ENCODE measurements at places on chromosomes 16 and 17. TPM values are rescaled to one million over a fixed set of nuclear protein-coding genes. Genes with fewer than 3 reads are reported as not detected.

DNA sequence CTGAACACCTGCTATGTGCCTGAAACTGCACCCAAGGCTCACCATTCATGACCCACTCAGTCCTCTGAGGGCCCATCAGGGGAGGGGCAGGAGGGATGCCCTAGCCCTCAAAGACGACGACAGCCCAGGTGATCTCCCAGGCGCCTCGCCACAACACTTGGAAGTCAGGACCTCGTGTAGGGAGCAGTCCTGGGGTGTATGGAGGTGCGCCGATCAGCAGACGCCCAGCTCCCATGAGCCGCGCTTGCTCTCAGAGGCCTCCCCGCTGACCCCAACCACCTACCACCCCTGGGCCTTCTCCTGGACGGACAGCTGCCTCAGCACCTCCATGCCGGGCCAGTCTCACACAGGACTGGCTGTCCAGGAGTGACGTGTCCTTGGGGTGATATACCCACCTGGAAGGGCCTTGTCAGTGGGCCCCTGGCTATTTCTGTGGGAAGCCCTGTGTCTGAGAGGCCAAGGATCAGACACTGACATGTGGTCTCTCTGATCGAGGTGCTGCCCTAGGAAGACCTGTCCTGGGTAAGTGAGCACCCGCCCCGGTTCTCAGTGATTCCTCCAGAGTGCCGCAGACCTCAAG lies 26.7 kb downstream of the KDM8 start:
- H3K27ac ChIP-seq: peak overlapping the region; percentile 84
- no peak for DNase-seq
- peaks cover 80% of the 10 kb centered on the region for H3K4me1 ChIP-seq
- peak overlapping the region; percentile 29 for H3K4me3 ChIP-seq
- no peaks in the 10 kb centered on the region for H3K27me3 ChIP-seq

EXOC3L1 gene
- not detected for total RNA-seq

- H3K27me3 ChIP-seq: peaks cover 20% of the 10 kb centered on the region
- H3K27ac ChIP-seq: no peak overlapping the region
- peaks cover 1% of the 10 kb centered on the region for H3K4me1 ChIP-seq
Observed at GRCh38 chr16:24508614-24509013, 30.8 kb upstream of the RBBP6 start.

- H3K36me3 ChIP-seq: no peaks in the 10 kb centered on the region
- H3K27ac ChIP-seq: no peak overlapping the region
- no peak overlapping the region for H3K4me3 ChIP-seq
- no peaks in the 10 kb centered on the region for H3K4me1 ChIP-seq
- no peak for DNase-seq
Observed at GRCh38 chr17:33202021-33202420, 91.1 kb downstream of the ASIC2 start.

- peaks cover 2% of the 10 kb centered on the region for H3K36me3 ChIP-seq
- H3K4me3 ChIP-seq: no peak overlapping the region
- no peaks in the 10 kb centered on the region for H3K4me1 ChIP-seq
- peaks cover 15% of the 10 kb centered on the region for H3K27me3 ChIP-seq
- DNase-seq: no peak
Observed at GRCh38 chr16:26578748-26579147, 488.0 kb upstream of the C16orf82 start.

IGSF6 gene
- total RNA-seq: 0.09 TPM

GRCh38 chr17:73519714-73520368 lies 124.4 kb downstream of the SDK2 start:
- H3K27me3 ChIP-seq: no peaks in the 10 kb centered on the region
- H3K27ac ChIP-seq: no peak overlapping the region
- H3K4me1 ChIP-seq: no peaks in the 10 kb centered on the region
- H3K4me3 ChIP-seq: no peak overlapping the region

DNA sequence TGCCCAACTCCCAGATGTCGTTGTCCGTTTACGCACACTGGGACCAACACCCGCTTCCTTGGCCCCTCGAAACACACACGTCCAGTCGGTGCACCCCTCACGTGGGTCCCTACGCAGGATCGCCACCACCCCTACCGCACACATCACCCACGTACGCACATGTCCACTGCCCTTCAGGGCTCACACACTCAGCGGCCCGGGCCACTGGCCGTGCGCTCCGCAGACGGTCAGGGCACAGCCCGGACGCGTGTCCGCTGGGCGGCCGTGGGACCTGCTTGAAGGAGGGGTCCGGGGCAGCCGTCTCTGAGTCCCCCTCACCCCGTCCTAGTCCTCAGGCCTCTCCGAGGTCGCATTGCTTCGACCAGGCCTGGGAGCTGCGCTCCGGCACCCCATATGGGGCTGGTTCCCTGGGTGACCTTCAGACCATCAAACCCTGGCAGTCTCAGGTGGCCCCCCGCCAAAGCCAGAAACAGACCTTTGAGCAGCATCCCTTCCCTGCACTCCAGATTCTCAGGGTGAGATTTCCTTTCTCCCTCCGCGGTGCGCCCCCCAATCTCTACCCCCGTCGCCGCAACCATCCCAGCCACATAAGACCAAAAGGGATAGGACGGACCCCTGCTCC lies 914 bp upstream of the GPRC5B start:
- peaks cover 42% of the 10 kb centered on the region for H3K27me3 ChIP-seq
- peaks cover 18% of the 10 kb centered on the region for H3K4me1 ChIP-seq
- no peak overlapping the region for H3K27ac ChIP-seq

- H3K36me3 ChIP-seq: peaks cover 44% of the 10 kb centered on the region
- DNase-seq: no peak
- no peak overlapping the region for H3K4me3 ChIP-seq
Observed at GRCh38 chr16:48295488-48296281, 48.3 kb upstream of the ABCC11 start.

DNA sequence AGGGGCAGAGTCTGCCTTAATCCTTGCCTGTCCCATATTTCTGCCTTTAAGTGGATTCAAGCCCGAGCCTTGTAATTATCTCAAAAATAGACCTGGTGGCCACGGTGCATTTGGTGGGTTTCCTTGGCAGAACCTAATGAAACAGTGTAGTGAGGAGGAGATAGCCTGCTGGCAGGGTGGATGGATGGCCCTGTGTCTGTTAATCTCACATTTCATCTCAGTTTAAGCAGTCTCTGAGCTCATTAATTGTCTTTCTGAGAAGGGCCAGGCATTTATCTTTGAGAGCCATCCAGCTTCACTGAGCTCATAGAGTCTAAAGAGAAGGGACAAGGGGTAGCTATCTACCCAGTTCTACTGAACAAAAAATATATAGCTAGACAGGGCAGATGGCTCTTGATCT lies 364.0 kb upstream of the EEF2KMT start:
- no peaks in the 10 kb centered on the region for H3K27me3 ChIP-seq
- no peaks in the 10 kb centered on the region for H3K4me1 ChIP-seq
- no peaks in the 10 kb centered on the region for H3K36me3 ChIP-seq
- no peak overlapping the region for H3K4me3 ChIP-seq

DNA sequence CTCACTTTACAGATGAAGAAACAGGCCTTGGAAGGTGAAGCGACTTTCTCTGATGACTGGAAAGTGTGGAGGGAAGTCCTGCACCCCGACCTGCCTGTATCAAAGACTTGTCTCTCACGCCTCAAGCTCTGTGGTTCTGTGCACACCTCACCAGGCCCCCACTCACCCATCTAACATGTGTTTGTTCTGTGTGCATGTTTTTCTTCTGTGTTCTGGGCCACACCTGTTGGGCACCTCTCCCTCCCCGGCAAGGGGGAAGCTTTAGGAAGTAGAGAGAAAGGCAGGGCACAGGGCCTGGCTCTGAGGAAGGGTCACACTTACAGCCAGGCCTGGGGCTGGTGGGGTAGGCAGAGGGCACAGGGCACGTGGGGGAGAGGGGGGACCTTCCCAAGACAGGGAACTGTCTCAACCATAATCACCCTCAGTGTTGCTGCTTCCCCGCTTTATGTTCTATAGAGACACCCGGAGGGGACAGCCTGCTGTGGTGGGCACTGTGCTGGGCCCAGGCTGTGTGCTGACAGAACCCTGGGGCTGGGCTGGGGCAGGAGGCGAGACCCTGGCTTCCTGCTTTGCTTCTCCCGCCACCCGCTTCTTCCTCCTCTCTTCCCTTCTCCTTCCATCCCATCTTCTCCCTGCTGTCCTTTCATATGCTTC lies 7.3 kb downstream of the RPRML start:
- H3K4me1 ChIP-seq: no peaks in the 10 kb centered on the region
- H3K4me3 ChIP-seq: no peak overlapping the region
- peaks cover 10% of the 10 kb centered on the region for H3K27me3 ChIP-seq
- no peak overlapping the region for H3K27ac ChIP-seq
- no peaks in the 10 kb centered on the region for H3K36me3 ChIP-seq

GRCh38 chr16:11280616-11281522 lies at the start of gene PRM1:
Gene PRM1, minus strand, starts transcription at chr16:11281330. Its CDS starts 92 bp downstream, at chr16:11281238.
- no peak within 1 kb of the TSS for H3K4me3 ChIP-seq
- DNase-seq: no peak
- H3K36me3 ChIP-seq: no peaks in the 10 kb centered on the region
- no peak within 1 kb of the TSS for H3K27ac ChIP-seq
- peaks cover 46% of the 10 kb centered on the region for H3K27me3 ChIP-seq

DNA sequence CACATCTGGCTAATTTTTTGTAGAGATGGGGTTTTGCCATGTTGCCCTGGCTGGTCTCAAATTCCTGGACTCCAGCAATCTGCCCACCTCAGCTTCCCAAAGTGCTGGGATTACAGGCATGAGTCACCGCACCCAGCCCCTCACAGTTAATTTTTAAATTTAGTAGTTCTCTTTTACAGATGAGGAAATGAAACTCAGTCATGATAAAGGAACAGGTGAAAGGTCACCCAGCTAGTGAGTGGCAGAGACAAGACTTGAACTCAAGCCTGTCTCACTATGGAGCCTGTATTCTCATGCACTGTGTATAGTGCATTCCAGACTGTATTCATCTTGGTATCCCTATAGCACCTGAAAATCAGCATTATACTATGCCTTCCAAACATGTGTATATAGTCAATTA lies 77.1 kb upstream of the WSB1 start:
- H3K36me3 ChIP-seq: peaks cover 10% of the 10 kb centered on the region
- H3K4me1 ChIP-seq: peaks cover 29% of the 10 kb centered on the region
- H3K27me3 ChIP-seq: no peaks in the 10 kb centered on the region
- H3K4me3 ChIP-seq: no peak overlapping the region

SLC12A3 gene
- total RNA-seq: not detected

DNA sequence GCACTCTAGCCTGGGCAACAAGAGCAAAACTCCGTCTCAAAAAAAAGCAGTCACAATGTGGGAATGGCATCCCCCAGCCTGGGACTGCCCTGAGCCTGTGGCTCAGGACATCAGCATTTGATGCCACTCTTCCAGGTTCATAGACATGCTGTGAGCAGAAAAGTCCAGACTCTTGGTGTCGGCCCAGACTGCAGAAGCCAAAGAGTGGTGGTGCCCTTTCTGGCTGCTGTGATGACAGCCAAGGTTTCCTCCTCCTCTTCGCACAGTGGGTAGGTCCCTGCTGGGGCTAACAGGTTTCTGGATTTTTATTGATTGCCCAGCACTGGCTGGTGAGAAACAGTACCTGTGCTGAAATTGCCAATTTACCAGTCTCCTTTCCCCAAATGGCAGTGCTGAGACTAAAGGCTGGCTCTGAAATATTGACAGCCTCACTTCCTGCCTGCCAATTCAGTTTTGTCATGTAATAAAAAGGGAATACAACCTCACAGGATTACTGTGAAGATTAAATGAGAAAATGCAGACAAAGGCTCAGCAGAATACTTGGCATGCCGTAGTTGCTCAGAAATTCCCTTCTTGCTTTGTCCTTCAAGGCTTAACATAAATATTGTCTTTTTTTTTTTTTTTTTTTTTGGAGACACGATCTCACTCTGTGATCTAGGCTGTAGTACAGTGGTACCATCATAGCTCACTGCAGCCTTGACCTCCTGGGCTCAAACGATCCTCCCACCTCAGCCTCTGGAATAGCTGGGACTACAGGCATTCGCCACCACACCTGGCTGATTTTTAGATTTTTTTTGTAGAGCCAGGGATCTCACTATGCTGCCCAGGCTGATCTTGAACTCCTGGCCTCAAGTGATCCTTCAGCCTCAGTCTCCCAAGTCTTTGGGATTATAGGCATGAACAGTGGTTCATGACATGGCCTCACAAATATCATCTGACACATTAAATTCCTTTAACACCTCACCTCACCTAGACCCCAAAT lies 15.5 kb upstream of the UBE2G1 start:
- H3K27ac ChIP-seq: no peak overlapping the region
- H3K36me3 ChIP-seq: no peaks in the 10 kb centered on the region

ABAT gene
- total RNA-seq: 7.8 TPM

- H3K36me3 ChIP-seq: peaks cover 2% of the 10 kb centered on the region
- peak overlapping the region; percentile 62 for H3K4me3 ChIP-seq
- no peak overlapping the region for H3K27ac ChIP-seq
Observed at GRCh38 chr17:2049333-2050299, 5.3 kb upstream of the HIC1 start.

DNA sequence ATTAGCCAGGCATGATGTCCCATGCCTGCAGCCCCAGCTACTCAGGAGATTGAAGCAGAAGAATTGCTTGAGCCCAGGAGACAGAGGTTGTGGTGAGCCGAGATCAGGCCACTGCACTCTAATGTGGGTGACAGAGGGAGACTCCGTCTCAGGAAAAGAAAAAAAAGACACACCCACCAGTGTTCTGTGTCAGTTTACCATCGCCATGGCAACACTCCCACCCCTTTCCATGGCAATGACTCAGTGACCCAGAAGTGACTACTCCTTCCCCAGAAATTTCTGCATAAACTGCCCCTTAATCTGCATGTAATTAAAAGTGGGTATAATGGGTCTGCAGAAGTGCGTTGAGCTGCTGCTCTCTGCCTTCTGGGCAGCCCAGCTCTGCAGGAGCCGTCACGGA lies 4.0 kb upstream of the ZC3H18 start:
- DNase-seq: peak; percentile 51
- no peak overlapping the region for H3K27ac ChIP-seq
- H3K36me3 ChIP-seq: no peaks in the 10 kb centered on the region
- H3K4me1 ChIP-seq: peaks cover 16% of the 10 kb centered on the region
- no peak overlapping the region for H3K4me3 ChIP-seq

CXCL16 gene
- 0.96 TPM for total RNA-seq

C16orf96 gene
- not detected for total RNA-seq

DNA sequence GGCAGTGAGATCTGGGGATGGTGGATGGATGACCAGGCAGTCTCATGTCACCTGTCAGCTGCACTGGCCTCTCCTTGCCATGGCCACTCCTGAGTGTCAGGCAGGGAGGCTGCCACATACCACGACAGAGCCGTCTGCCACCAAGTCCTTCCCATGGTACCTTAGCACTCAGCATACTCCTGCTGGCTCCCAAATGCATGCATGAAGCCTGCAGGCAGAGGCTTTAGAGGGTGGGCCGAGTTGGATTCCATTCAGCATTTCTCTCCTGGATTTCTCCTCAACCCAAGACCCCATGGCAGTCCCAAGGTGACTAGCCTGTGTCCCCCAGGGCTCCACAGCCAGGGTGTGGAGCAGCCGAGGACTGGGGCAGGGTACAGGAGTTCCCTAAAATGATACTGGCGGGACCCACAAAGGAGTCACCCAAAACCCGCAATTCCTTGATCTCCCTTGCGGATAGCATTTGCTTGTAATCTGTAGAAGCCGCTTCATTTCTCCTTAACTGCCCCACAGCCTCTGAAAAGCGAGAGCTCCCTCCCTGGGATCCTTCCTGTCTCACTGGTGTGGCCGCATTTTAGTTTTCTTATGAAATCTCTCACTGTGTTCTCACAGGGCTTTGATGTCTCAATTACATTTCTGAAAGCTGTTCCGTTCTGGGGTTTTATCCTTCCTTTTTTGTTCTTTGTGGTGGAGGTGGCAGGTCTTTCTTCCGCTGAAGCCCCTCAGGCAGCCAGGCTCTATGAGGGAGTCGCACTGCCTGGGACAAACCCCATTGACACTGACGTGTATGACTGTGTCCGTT lies 141.4 kb downstream of the SOCS1 start:
- H3K27me3 ChIP-seq: no peaks in the 10 kb centered on the region
- H3K4me1 ChIP-seq: peaks cover 54% of the 10 kb centered on the region
- DNase-seq: peak; percentile 68

ARHGAP44 gene
- total RNA-seq: not detected

GJC1 gene
- 2.7 TPM for total RNA-seq

Data from activated CD8-positive, alpha-beta memory T cell treated with anti-CD3 and anti-CD28 coated beads, Interleukin-2, amount 10 ng/mL, durations not matched to agents 7 days and 5 days (primary cell).